ENCODE measurements at places on chromosomes 7 and 10.

DNA sequence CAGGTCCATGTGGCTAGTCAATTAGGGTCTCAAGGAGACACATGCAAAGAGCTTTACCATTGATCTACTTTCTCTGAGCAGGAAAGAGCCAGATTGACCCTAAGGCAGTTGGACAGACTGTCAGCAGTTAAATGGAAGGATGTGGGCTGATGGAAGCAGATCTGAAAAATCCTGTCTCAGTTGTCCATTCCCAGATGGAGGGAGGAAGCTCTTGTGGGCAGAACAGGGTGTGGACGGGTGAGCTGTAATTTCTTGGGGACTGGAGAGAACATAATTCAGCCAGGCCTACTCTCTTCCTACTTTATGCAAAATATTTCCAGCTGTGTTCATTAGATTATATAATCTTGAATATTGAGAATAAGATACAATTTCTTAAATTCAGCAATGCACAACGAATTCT is 163.6 kb downstream of the GNAT3 start:
- no peak for DNase-seq

DNA sequence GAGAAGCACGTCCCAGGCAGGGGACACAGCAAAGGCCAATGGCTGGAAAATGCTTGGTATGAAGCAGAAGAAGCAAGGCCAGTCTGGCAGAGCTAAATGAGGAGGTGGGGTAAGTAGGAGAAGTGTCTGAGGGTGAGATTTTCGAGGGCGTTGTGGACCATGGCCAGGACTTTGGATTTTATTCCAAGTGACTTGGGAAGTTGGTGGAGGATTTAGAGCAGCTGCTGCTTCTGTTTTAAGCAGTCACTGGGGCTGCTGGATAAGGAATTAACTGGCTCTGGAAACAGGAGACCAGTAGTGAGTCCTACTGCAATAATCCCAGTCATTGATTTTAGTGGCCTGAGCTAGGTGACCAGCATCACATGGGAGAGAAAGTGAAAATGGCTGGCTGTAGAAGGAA is 67.6 kb upstream of the GSDME start:
- DNase-seq = no peak

- no peak for DNase-seq
These were observed 122.3 kb upstream of the LYZL2 start for GRCh38 chr10:30751678-30752331.

- no peak for DNase-seq
These were observed 16.3 kb downstream of the AKR1D1 start for GRCh38 chr7:138092486-138093028.

DNA sequence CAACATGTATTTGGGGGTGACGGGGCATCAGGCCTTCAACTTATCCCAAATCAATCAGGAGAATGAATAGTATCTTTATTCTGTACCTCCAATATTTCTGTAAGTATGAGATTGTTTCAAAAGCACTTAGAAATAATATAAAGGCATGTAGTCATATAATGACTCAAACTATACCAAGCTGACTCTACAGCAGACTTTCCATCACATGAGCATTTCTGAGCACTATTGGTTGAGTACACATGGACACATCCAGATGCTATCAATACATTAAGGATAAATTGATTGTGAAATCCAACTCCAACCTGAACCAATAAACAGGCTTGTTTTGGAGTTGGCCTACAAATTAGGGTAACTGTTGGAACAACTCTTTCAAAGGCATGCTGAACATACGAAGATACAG is 229.4 kb downstream of the SFMBT2 start:
- no peak for DNase-seq

DNA sequence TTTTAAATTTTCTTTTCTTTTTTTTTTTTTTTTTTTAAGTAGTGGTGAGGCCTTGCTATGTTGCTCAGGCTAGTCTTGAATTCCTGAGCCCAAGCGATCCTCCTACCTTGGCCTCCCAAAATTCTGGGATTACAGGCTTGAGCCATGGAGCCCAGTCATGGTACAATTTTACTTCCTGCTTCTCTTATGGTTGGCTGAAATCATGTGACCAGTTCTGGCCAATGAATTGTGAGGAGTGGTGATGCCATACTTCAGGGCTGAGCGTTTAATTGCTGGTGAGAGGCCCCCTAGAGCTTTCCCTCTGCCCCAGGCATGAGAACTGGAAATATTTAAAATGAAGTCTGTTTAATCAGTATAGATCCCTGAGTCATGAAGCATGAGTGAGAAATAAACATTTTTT is 22.2 kb upstream of the BAIAP2L1 start:
- DNase-seq = no peak

DNA sequence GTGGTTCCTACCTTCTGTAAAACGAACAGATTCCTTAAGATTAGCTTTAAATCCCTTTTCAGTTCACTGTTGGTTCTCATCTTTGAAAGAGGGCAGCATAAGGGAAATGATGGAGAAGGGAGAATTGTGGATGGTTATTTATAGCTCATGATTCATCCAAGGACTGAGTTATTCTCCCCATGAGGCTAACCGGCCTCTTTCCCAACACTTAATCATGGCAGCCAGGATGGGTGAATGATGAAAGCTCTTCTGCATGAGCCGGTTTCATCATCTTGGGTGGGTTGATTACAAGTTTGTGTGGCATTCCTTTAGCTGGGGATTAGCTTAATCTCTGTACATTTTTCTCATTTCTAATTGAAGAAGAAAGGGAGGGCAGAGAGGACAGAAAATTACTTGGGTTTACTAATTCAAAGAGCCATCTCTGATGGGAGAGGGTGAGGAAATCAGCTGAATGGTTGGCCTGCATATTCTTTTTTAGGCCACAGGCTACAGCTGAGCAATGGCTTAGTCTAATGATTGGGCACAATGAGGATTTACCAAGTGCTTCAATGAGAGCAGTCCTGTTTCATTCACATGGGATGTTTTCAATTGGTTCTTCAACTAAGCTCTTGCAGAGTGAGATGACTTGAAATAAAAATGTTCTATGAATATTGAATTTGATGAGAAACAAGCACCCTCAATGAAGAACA is 250.0 kb downstream of the BMPER start:
- DNase-seq = no peak

DNA sequence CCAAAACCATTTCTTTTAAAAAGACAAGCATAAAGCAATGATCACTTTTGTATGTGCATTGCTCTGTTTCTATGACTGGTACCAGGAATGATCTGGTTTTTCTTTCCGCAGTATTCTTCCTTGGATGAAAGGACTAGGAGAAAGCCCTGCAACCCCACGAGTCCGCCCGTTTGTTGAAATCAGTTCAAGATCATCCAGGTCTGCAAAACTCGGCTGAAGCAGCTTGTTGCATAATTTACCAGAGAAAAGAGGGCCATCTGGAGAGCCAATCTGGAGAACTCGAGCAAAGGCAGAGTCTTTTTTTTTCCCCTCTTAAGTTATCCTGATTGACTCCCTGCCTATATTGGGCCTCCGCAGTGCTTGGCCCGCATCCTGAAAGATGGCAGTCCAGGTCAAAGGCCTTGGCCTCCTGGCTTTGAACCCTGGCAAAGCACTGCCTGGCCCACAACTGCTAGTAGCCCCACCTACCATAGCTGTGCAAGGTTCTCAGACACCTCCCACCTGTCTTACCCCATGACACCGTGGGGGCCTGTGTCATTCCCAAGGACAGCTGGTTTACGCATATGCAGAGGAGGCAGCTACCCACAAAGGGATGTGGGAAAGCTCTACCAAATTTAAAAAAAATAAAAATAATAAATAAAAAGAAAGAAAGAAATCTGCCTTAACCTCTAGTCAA is 572.2 kb downstream of the INHBA start:
- no peak for DNase-seq

DNA sequence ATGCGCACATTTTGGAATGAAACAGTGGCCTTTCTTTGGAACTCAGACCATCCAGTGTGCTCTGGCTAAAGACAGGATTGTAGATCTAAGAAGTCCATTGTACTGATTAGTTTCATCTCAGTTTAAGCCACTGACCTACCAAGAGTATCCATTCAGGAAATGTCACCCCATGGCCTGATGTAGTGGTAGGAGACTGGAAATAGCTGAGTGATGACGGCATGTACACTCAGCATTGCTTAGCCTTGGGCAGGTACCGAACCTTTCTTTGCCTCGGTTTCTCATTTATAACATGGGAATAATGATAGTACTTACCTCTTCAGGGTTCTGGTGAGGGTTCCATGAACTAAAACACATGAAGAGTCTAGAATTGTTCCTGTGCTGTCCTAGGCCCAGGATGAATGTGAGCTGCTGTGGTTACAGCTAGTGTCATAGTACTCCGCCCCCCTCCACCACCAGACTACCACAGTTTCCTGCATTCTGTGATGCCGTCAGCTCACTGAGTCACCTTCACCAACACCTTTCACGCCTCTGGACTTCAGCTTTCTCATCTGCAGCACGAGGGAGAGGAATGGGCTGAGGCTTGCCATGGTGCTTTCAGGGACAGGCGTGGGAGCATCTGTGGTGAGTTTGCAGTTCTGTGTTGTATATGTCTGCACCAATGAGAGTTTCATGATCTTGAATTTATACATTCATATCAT is 484.0 kb upstream of the GALNT17 start:
- DNase-seq = peak; percentile 74

GRCh38 chr10:62617652-62618051 is 186.9 kb upstream of the ADO start:
- no peak for DNase-seq

GRCh38 chr7:143305423-143306070 is 10.4 kb upstream of the CLCN1 start:
- peak; percentile 75 for DNase-seq

GRCh38 chr7:113731571-113731970 is 187.2 kb downstream of the PPP1R3A start:
- no peak for DNase-seq

DNA sequence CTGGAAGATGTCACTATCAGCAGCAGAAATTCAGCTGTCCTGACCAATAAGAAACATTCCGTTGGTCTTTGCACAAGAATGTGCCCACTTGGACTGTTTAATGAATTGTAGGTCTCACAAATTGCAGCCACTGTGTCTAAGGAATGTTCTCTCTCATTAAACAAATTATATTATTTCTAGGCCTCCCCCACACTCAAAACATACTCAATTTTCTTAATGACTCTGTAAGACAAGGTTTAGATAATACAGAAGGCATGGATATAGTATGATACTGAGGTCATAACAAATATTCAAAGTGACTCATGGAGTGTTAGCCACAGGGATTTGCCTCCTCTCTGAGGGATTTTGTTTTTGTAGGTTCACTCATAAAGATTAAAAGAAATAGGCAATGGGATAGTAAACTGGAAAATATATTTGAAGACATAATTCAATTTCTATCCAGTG is 197.5 kb downstream of the PTN start:
- no peak for DNase-seq

DNA sequence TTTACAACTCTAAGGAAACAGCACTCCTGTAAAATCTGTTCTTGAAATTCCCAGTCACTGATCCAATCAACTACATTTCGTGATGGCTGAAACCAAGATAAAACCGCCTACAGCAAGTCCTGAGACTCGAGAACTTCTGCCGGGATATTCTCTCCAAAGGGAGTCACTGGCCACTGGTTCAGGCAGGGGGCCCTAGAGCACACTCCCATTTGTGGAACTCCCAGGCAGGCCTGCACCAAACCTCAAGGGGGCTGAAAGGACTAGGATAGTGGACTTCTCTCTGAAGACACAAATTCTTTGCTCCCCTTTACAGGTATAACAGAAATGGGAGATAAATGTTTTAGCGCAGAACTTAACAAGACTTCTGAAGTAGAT is 16.3 kb downstream of the CYTH3 start:
- DNase-seq = no peak

DNA sequence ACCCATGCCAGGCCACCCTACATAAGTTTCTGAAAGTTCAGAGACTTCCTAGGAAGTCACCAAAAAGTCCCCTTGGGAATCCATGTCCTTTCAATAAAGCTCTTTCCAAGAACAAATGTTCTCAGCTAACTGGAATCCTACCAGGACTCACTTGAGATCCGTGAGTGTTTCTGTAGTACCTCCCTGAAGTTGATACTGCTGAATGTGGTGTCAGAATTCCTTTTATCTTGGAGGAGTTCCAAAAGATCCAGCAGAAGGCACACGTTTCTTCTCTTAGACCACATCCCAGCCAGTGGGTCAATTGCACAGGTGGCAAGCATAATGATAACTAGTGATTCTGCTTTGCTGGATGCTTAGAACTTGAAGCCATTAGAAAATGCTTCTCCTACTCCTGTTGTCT is 689.7 kb upstream of the IGFBP3 start:
- DNase-seq = no peak

GRCh38 chr7:117225536-117225935 is 97.3 kb downstream of the WNT2 start:
- DNase-seq = no peak

DNA sequence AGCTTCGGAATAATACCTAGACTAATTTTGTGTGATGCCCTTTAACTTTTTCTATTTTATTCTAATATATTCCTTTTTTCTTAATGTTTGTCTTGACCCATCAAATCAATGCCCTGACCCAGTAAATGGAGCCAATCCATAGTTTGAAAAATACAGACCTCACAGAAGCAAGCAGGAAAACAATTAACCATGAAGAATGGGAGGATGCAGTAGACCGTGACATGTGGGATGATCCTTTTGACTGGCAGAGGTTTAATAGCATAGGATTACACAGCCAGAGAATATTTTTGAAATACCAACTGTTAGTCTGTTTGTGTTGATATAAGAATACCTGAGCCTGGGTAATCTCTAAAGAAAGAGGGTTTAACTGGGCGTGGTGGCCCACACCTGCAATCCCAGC is 142.6 kb upstream of the NEBL start:
- DNase-seq = no peak

DNA sequence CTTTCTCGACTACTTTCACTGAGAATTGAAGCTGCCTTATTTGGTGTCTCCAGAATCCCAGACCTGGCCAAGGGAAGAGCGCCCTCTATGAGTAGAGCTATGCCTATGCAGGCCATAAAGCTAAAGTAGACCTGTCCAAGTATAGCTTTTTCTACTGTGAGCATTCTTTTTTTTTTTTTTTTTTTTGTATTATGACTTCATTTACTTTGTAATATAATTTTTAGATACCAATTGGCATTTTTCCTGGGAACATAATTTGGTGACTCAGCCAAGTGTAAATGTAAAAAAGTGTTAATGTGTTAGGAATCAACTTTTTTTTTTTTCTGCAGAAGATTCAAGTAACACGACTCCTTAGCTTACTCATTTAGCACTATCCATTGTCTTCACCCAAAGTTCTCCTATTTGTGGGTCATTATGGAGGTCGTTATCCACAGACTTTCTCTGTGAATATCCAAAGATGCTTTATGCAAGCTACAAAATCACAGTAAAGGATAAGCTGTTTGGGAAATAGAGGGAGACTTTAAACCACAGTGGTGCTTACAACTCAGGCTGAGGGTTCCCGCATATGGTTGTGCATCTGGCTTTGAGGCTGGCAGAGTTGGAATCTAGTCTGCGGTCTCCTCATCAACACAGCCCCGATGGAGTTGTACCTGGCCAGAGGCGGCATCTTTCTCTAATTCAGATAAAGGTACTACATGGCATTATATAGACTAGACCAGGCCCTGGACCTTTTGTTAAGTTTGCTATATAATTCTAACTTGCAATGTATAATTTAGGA is 1040.2 kb upstream of the SORCS1 start:
- no peak for DNase-seq

Measured in CD4-positive, alpha-beta T cell treated with Interferon alpha-2 for 1 hour (primary cell).